Lower lobe of right lung (tissue), 2 donors: ENCODE measurements at places on chromosomes 2 and 18. TPM values are rescaled to one million over a fixed set of nuclear protein-coding genes. Genes with fewer than 3 reads are reported as not detected.

DNA sequence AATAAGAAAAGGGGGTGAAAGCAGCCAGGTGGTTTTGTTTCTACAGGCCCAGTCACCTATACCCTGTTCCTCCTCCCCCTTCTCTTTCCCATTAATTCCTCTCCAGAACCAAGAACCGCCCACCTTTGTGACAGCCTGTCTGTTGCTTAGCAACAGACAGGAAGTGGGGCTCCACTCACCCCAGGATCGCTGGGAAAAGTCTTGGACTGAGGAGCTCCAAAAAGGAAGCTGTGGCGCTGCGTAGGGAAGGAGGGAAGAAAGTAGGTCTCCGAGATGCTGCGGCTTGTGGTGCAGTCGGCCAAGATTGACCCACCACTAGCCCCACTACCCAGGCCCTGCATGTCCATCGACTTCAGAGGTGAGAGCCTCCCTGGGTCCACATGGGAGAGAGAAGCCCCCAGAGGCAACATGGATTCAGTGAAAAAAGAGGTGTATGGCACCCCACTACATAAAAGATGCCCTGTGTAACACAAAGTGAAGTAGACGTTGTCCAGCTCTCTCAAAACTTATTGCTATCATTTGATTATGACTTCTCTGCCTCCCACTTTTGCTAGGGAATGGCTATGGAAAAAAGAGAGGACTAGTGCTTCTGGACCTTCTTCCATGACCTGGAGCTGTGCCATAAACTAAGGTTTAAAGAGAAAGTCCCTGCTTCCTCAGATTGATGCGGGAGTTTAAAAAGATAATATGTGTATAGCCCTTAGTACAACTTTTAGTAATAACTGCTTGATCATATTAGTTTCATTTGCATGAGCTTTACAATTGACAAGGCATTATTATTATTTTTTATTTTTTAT, at the start of gene FER1L5:
Gene FER1L5, plus strand, starts transcription at position 201 of the 797 bp plus-strand sequence. Its CDS starts 73 bp downstream, at position 274.
- no peaks in the 10 kb centered on the region for H3K36me3 ChIP-seq
- H3K27ac ChIP-seq = no peak within 1 kb of the TSS
- H3K4me1 ChIP-seq = no peaks in the 10 kb centered on the region
- peak within 1 kb of the TSS; percentile 6 for H3K4me3 ChIP-seq

DNA sequence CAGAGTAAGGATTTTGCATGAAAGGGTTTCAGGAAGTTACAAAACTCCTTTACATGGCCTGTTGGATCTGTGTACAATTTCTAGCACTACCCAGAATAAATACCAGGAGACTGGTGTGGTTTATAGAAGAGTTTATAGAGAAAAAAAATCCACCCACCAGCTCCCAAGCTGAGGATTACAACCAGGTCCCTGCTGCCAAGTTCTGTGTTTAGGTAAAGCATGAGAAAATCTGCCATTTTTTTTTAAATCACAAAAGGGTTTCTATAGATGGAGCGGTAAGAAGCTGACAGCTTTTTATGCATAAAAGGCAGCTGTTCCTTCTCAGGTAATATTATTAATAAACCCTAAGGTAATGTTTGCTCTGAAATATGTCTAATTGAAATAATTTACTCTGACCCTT, 545.4 kb upstream of the ZEB2 start:
- H3K36me3 ChIP-seq = no peaks in the 10 kb centered on the region
- H3K27me3 ChIP-seq = no peaks in the 10 kb centered on the region
- H3K27ac ChIP-seq = no peak overlapping the region
- DNase-seq = no peak
- H3K4me3 ChIP-seq = no peak overlapping the region

- H3K4me3 ChIP-seq = no peak overlapping the region
- H3K4me1 ChIP-seq = no peaks in the 10 kb centered on the region
- H3K27me3 ChIP-seq = no peaks in the 10 kb centered on the region
- H3K36me3 ChIP-seq = peaks cover 97% of the 10 kb centered on the region
- no peak overlapping the region for H3K27ac ChIP-seq
- no peak for DNase-seq
Observed at GRCh38 chr2:69340101-69340775, 46.8 kb downstream of the GFPT1 start.

GRCh38 chr2:96993367-96993766, 7.0 kb upstream of the FAM178B start:
- H3K27ac ChIP-seq = no peak overlapping the region
- H3K4me1 ChIP-seq = no peaks in the 10 kb centered on the region
- no peaks in the 10 kb centered on the region for H3K27me3 ChIP-seq
- no peaks in the 10 kb centered on the region for H3K36me3 ChIP-seq
- no peak for DNase-seq

DNA sequence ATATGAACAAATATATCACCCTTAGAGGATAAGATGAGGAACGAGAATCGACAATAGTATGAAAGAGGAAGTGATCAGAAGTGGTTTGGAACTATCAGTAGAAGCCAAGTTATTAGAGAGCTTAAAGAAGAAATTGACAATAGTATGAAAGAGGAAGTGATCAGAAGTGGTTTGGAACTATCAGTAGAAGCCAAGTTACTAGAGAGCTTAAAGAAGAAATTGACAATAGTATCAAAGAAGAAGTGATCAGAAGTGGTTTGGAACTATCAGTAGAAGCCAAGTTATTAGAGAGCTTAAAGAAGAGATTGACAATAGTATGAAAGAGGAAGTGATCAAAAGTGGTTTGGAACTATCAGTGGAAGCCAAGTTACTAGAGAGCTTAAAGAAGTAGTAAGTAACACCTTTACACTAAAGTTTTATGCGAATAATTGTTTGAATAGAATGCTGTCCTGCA, 175.5 kb downstream of the ZNF407 start:
- no peak overlapping the region for H3K4me3 ChIP-seq
- H3K27me3 ChIP-seq = no peaks in the 10 kb centered on the region
- DNase-seq = no peak
- no peaks in the 10 kb centered on the region for H3K36me3 ChIP-seq
- H3K4me1 ChIP-seq = no peaks in the 10 kb centered on the region
- no peak overlapping the region for H3K27ac ChIP-seq

DNA sequence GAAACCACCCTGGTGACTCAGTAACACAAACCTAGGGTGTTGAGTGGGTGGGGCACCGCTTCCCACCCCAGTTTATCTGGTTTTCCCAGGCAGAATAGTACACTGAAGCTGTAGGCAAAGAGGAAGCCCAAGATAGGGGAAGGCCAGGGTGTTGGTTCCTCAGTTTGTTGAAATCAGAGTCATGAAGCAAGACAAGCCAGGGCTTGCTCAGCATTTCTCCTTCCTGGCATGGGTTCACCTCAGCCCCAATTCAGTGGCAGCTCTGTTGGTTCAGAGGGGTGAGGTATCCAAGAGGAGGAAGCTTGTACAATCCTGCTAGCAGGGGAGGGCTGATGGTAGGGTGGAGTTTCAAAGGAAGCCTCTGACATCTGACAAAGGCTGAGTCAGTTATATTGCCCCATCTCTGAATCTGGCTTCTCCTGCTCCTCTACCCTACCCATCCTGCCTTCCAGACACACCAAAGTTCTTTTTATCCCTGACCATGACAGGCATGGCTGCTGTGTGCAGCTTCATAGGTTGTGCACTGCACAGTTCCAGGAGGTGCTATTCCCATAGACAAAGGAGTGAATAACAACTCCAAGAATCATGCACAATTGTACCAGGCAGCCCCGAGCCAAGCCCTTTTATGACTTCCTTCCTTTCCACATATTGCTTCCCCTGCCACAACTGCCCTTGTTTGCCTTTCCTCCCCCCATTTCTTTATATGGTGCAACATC, 24.9 kb upstream of the RAB10 start:
- peaks cover 40% of the 10 kb centered on the region for H3K4me1 ChIP-seq
- peak; percentile 82 for DNase-seq
- H3K27me3 ChIP-seq = no peaks in the 10 kb centered on the region
- H3K27ac ChIP-seq = peak overlapping the region; percentile 53

DNA sequence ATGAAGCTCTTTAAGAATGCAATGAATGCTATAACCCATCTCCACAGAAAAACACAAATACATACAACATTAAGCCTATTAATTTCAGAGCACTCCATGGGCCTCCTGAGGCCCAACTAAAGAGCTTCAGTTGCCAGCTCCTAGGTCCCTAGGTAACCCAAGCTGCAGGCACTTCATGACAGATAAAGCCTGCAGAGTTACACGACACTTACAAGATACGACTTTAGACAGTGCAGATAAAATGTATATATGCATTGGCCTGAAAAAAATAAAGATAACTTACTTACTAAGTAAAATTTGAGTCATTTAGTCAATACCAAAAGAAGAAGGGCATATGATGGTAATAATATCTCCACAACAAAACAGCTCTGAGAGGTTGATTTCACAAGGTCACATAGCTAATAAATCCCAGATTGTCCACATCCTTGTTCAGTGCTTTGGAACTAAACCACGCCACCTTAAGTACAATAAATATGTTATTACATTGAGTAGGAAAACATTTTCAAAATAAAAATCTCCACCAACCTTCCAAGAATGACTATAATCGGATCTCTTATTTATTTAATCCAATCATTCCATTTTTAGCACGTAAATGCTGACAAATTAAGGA, 3.4 kb downstream of the MAP4K3 start:
- no peak overlapping the region for H3K4me3 ChIP-seq
- H3K27ac ChIP-seq = no peak overlapping the region
- no peaks in the 10 kb centered on the region for H3K27me3 ChIP-seq
- no peak for DNase-seq

GRCh38 chr2:214558341-214558740, 147.5 kb downstream of the VWC2L start:
- no peaks in the 10 kb centered on the region for H3K36me3 ChIP-seq
- H3K27ac ChIP-seq = no peak overlapping the region
- H3K4me1 ChIP-seq = no peaks in the 10 kb centered on the region
- no peak overlapping the region for H3K4me3 ChIP-seq
- DNase-seq = no peak

Gene MC5R
- not detected for total RNA-seq

GRCh38 chr2:4762951-4763376, 929.2 kb upstream of the SOX11 start:
- H3K4me3 ChIP-seq = no peak overlapping the region
- H3K27me3 ChIP-seq = no peaks in the 10 kb centered on the region
- no peak for DNase-seq
- H3K36me3 ChIP-seq = no peaks in the 10 kb centered on the region
- no peaks in the 10 kb centered on the region for H3K4me1 ChIP-seq
- no peak overlapping the region for H3K27ac ChIP-seq

Gene ABCB11
- 0.32 TPM for total RNA-seq

- no peaks in the 10 kb centered on the region for H3K36me3 ChIP-seq
- H3K27ac ChIP-seq = no peak overlapping the region
- H3K27me3 ChIP-seq = no peaks in the 10 kb centered on the region
- no peaks in the 10 kb centered on the region for H3K4me1 ChIP-seq
Observed at GRCh38 chr2:57490741-57491140, 555.9 kb upstream of the VRK2 start.

- H3K4me1 ChIP-seq = no peaks in the 10 kb centered on the region
- no peak overlapping the region for H3K27ac ChIP-seq
- H3K36me3 ChIP-seq = peaks cover 79% of the 10 kb centered on the region
- peak; percentile 34 for DNase-seq
Observed at GRCh38 chr18:79733135-79733701, 53.6 kb downstream of the CTDP1 start.

Gene SKOR2
- total RNA-seq = not detected

Gene EML6
- 2.5 TPM for total RNA-seq

- peaks cover 37% of the 10 kb centered on the region for H3K4me1 ChIP-seq
- DNase-seq = no peak
- H3K36me3 ChIP-seq = no peaks in the 10 kb centered on the region
- H3K27me3 ChIP-seq = no peaks in the 10 kb centered on the region
- H3K27ac ChIP-seq = no peak overlapping the region
Observed at GRCh38 chr2:45681675-45682074, 30.2 kb downstream of the PRKCE start.

- H3K36me3 ChIP-seq = no peaks in the 10 kb centered on the region
- no peak for DNase-seq
- H3K4me1 ChIP-seq = no peaks in the 10 kb centered on the region
- no peak overlapping the region for H3K4me3 ChIP-seq
- no peak overlapping the region for H3K27ac ChIP-seq
- H3K27me3 ChIP-seq = no peaks in the 10 kb centered on the region
Observed at GRCh38 chr18:354471-354870, 86.6 kb upstream of the THOC1 start.

- no peak for DNase-seq
- no peaks in the 10 kb centered on the region for H3K4me1 ChIP-seq
- H3K36me3 ChIP-seq = peaks cover 40% of the 10 kb centered on the region
- H3K27me3 ChIP-seq = no peaks in the 10 kb centered on the region
- no peak overlapping the region for H3K4me3 ChIP-seq
- no peak overlapping the region for H3K27ac ChIP-seq
Observed at GRCh38 chr2:203155406-203155805, 83.4 kb upstream of the CYP20A1 start.

DNA sequence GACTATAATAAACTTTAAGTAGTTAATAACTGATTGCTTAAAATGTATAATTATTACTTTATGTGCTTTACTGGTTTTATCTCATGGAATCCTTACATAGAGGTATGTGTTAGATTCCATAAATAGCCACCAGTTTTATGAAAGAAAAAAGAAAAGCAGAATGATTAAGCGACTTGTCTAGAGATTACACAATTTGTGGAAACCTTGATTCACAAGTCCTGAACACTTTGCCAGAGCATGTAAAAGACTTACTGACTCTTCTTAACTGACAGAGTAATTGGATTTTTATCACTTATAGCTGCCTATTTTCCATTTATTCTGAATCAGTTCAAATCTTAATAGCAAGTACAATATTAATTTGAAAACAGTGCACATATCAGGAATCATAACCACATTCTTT, 448.7 kb upstream of the NETO1 start:
- H3K4me1 ChIP-seq = no peaks in the 10 kb centered on the region
- DNase-seq = no peak
- H3K36me3 ChIP-seq = no peaks in the 10 kb centered on the region
- H3K27ac ChIP-seq = no peak overlapping the region

Gene ELOA2
- not detected for total RNA-seq

GRCh38 chr18:21820033-21820810, 79.6 kb downstream of the MIB1 start:
- H3K4me1 ChIP-seq = no peaks in the 10 kb centered on the region
- H3K4me3 ChIP-seq = no peak overlapping the region
- no peak for DNase-seq
- H3K27ac ChIP-seq = no peak overlapping the region
- H3K27me3 ChIP-seq = no peaks in the 10 kb centered on the region

Gene PXDN
- 36.3 TPM for total RNA-seq

Gene AFF3
- total RNA-seq = 57.3 TPM

Gene FBXO41
- 2.9 TPM for total RNA-seq

Gene C2orf80
- total RNA-seq = not detected

Gene EVA1A
- total RNA-seq = 31.7 TPM

- no peaks in the 10 kb centered on the region for H3K36me3 ChIP-seq
- H3K4me1 ChIP-seq = no peaks in the 10 kb centered on the region
- H3K27me3 ChIP-seq = no peaks in the 10 kb centered on the region
- H3K27ac ChIP-seq = no peak overlapping the region
- H3K4me3 ChIP-seq = no peak overlapping the region
Observed at GRCh38 chr2:175852879-175853615, 149.0 kb downstream of the LNPK start.

Gene IL1RL1
- 69.6 TPM for total RNA-seq

Gene CD226
- 5.4 TPM for total RNA-seq
